Right atrium auricular region (tissue), 2 donors: ENCODE measurements at places on chromosomes 12 and 14.

GRCh38 chr14:53472306-53472705 is 319.2 kb upstream of the DDHD1 start:
- no peak for DNase-seq

DNA sequence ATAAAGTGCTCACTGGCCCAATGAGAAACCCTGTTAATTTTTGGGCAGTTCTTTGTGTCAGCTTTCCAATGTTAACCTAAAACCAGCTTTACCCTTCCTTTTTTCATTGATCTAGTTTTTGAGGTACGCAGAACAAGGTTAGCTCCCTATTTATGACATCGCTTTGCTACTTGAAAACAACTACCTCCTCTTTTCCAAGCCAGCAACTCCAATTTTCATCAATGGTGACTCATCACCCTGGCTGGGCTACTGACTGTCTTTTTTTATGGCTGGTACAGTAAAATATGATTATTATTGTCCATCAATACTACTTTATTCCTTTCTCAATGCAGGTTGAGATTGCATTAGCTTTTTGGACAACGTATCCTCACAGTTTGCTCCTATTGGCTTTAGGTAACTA is 22.5 kb upstream of the AKAP6 start:
- DNase-seq: no peak

DNA sequence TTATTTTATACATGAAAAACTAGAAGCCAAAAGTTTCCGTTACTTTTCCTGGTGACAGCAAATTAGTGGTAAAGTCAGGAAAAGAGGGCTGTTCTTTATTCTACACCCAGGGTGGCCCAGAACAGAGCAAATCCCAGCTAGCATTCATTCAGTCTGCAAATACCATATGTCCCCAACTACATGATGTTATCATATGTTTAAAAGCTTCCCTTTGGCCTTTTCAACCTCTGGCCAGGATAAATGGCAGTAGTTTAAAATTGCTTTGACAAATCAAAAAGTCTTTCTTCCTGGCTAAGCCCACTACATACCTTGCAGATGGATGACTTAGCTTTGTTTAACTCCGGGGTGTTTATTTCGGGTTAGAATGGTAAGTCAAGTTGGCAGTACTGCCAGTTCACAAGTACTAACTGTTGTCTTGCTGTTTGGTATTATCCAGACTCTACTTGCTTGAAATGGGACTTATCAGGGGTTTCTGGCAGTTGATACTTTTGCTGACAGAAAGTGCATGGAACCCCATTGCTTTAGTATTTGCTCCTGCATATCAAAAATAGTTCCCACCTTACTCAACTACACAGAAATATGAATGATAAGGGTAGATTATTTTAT is 69.7 kb downstream of the PKP2 start:
- DNase-seq: no peak

DNA sequence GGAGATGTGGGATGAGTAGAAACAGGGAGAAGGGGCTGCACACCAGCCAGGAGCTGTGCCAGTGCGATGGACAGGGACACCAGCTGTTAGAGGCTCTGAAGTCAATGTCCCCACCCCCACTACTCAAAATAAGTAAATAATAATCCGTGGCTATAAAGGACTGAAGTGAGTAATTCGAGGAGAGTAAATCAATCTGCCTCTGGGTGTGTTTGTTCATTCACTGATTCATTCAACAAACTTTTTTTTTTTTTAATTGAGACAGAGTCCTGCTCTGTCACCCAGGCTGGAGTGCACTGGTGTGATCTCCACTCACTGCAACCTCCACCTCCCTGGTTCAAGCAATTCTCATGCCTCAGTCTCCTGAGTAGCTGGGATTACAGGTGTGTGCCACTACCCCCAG is 363.6 kb downstream of the TMEM132D start:
- no peak for DNase-seq

GRCh38 chr14:73731111-73731510 is 16.9 kb upstream of the PNMA1 start:
- DNase-seq: no peak

DNA sequence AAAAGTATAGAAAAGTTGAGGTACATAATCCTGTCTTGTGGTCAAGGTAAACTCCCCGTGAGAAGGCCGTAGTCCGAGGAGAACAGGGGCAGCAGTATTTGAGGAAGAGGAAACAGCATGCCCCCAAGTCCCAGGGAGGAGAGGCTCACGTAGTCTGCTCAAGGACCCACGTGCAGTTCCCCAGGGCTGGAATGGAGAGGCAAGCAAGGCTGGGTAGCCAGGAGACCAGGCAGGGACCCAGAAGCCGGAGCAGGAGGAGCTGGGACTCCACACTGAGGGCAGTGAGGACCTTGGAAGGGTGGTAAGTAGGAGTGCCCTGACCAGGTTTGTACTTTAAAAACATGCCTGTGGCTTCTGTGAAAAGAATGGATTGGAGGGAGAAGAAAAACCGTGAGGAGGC is 100.0 kb downstream of the EGLN3 start:
- no peak for DNase-seq

- no peak for DNase-seq
Measured at GRCh38 chr14:94008234-94008633, 11.1 kb downstream of the CCDC197 start.

GRCh38 chr14:59004012-59004411 is 184.5 kb upstream of the DAAM1 start:
- DNase-seq: no peak

- no peak for DNase-seq
Measured at GRCh38 chr12:124881123-124881522, 17.5 kb upstream of the SCARB1 start.

DNA sequence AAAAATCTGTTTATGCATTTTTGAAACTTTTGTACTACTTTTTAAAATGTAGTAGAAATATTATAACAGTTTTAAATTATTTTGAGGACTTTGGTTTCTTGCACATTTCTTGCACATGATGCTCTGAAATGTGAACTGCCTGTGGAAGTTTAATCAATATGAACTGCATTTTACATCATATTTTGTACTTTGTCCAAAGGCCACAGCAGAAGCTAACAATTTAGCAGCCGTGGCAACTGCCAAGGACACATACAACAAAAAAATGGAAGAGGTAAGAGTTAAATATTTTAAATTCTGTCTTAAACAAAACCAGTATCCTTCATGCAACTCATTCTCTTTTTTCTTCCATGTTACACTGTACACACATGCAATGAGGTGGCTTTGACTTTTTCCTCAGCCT is 45.1 kb downstream of the SAV1 start:
- no peak for DNase-seq

- no peak for DNase-seq
Measured at GRCh38 chr14:35808076-35808637, 938 bp downstream of the RALGAPA1 start.

GRCh38 chr12:109989380-109989779 is 6.8 kb downstream of the GIT2 start:
- peak; percentile 32 for DNase-seq

DNA sequence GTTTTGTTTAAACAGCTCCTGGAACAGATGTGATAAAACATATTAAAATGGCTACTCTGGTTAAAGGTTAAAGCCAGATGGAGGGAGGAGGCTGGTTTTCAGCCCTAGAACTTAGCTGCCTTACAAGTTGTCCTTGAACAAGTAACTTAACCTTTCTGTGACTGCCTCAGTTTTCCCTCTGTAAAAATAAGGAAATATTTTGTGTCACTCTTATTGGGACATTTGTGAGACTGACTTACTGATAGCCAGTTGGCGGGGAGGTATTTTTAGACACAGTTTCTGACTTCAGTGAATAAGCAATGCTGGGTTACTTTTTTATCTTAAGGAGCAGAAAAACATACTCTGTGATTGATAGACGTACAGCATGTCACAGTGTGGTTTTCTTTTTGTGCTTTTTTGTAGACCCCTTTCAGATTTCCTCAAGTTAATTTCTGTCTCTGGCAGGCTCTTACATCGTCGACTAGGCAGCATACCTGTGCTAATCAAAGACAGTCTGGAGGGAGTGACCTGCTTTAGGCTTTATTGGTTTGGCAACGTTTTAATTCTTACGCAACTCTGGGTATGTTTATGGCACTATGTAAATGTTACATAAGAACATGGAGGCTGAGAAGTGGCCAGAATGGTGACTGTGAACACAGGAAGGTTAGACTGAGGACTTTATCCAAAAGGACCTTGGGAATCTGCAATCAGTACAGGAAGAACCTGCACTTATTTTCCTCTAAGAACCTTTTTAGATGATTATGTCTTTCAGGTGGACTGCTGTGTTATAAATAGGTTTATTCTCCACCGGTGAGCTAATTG is 3.3 kb downstream of the ACVR1B start:
- DNase-seq: no peak

GRCh38 chr12:105820429-105821125 is 318.2 kb downstream of the NUAK1 start:
- DNase-seq: peak; percentile 81

DNA sequence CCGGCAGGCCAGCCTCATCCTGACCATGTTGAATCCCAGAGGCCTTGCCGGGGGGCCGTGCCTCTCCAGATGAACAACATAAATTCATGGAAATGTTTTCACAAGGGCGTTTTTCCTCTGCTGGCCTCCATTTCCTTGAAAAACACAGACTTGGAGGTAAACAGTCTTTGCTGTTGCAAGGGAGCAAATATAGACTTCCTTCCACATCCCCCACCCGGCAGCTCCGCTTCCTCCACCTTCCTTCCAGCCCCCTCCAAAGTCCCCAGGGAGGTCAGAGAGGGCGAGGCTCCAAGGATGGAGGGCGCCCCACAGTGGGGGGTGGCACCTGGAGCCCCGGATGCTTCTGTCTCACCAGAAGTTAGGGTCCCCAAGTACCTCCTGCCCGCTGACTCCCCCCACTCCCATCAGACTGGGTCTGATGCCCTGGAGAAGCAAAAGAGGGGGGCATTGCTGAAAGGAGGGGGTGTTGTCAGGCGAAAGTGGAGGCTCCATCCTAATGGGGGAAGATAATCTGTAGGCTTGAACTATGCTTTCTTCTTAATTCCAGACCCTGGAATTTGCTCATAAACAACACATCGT is 31.1 kb downstream of the CALM1 start:
- DNase-seq: no peak

- DNase-seq: no peak
Measured at GRCh38 chr12:119659289-119659897, 8.5 kb upstream of the PRKAB1 start.

- no peak for DNase-seq
Measured at GRCh38 chr14:65387628-65388027, 24.9 kb upstream of the FUT8 start.

GRCh38 chr12:64025174-64025958 is 180.9 kb downstream of the SRGAP1 start:
- no peak for DNase-seq

GRCh38 chr12:111503116-111503515 is 96.0 kb downstream of the ATXN2 start:
- DNase-seq: no peak

GRCh38 chr14:35046751-35047536 is 872 bp downstream of the FAM177A1 start:
- DNase-seq: peak; percentile 71

- DNase-seq: no peak
Measured at GRCh38 chr14:67722293-67722692, 20.6 kb downstream of the RDH12 start.

DNA sequence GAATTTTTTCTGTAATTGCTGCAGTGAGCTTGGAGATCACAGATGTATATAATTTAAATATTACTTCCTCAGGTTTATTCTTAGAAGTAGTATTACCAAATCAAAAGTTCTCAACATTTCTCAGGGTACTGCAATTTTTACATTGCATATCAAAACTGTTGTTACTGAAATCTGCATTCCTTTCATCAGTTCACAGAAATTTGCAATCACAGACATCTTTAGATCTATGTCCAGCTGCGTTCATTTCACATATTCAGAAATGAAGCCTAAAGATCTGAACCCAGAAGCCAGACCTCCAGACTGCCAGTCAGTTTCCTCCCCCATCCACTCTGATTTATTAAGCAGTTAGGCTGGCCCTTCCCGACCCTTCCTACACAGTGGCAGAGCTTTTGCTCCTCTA is 18.2 kb upstream of the IFT81 start:
- DNase-seq: no peak

- DNase-seq: peak; percentile 60
Measured at GRCh38 chr12:50166799-50167048, 445 bp downstream of the CERS5 start.

- DNase-seq: no peak
Measured at GRCh38 chr14:105908006-105908405, 381.6 kb downstream of the TMEM121 start.
